ENCODE measurements at places on chromosomes 6 and 20. TPM values are rescaled to one million over a fixed set of nuclear protein-coding genes. Genes with fewer than 3 reads are reported as not detected.

Gene DAAM2
- 0.04 TPM for total RNA-seq

Gene IL20RA
- total RNA-seq: not detected

Gene TBXT
- total RNA-seq: not detected

Gene LY6G6C
- not detected for total RNA-seq

Gene LINC00237
- not detected for total RNA-seq

Gene OTOR
- total RNA-seq: not detected

Measured in pulmonary artery endothelial cell (primary cell).